Right renal pelvis (tissue), 4 donors: ENCODE measurements at places on chromosomes 1 and 21.

GRCh38 chr1:228148935-228149405, 760 bp upstream of the GJC2 start:
- no peak for DNase-seq

GRCh38 chr1:231183639-231184590, 22.1 kb downstream of the TRIM67 start:
- DNase-seq = no peak

- DNase-seq = no peak
Observed at GRCh38 chr1:216587715-216588114, 135.5 kb downstream of the ESRRG start.

DNA sequence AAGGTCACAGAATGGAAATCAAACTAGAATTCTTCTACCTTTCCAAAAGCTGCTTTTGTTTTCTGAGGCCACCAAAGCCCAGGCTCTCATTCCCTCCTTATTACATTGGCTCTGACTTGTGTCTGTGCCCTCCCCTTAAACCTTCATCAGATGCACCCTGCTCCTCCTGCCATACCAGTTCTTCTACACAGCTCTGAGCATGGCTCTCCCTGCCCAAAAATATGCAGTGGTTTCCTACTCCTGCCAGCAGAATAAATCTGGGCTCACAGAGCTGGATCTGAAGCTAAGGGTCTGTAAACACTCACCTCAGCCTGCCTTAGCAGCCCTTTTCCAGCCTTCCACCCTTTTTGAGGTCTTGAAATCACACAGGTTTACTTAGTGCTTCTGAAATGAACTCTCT, 55.0 kb downstream of the TTC3 start:
- DNase-seq = no peak

- DNase-seq = no peak
Observed at GRCh38 chr1:6958407-6959030, 173.3 kb downstream of the CAMTA1 start.

DNA sequence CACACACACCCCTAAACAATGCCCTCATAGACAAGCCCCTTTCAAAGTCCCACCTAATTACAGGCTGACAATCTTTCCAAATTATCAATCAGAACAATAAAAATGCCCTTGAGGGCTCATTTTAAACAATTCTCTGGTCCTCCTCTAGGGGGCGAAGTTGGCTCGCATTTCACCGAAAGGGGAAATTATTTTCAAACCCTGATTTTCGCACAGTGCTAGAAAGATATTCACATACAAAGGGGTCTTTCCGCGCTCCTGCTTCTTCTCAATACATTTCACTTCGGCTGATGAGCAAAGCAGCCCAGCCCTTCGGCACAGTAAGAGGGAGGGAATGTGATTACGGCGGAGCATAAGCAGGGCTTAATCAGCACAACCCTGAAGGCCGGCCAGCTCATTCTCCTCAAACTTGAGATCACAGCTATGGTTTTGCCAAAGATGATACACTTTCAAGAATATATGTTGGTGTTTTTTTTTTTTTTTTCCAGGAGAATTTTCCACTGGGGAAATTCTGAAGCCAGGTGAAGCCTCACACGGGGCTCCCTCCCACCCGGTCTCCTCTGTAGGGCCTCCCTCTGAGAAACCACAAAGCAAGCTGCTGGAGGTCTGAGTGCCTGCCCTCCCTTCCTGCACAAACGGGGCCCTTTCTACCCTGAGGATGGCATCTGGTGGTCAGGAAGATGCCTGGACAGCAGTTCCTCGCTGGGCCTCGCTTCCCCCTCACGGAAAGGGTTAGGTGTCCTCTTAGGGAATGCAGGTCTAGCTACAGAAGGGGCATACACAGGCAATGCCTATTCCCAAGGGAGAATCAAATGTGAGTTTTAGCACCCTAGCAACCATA, 66.9 kb downstream of the GNG12 start:
- DNase-seq = no peak

GRCh38 chr1:18408656-18409370, 71.9 kb upstream of the KLHDC7A start:
- no peak for DNase-seq

- no peak for DNase-seq
Observed at GRCh38 chr1:184012187-184012586, 25.3 kb downstream of the COLGALT2 start.

- DNase-seq = no peak
Observed at GRCh38 chr1:84539972-84540371, 33.6 kb upstream of the GNG5 start.

- DNase-seq = no peak
Observed at GRCh38 chr1:159598196-159598595, 10.6 kb downstream of the APCS start.

- DNase-seq = no peak
Observed at GRCh38 chr1:153921803-153922075, 1.0 kb downstream of the GATAD2B start.

- DNase-seq = no peak
Observed at GRCh38 chr1:90722874-90723589, 5.9 kb upstream of the BARHL2 start.

DNA sequence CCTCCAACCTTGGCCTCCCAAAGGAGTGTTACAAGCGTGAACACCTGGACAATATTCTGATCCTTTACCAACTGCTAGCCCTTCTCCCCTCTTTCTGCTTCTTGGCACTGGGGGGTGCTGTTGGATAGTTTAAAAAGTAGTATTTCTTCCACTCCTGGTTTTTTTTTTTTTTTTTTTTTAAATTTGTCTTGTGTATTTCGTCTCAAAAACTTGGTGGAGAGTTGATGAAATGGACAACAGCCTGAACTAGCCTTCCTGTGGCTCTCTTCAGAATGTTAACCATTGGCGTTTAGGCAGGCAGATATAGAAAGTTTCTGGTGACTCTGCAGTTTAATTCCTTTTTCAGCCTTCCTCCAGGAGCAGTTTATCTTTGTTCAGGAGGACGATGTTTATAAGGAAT, 69.7 kb upstream of the USP24 start:
- peak; percentile 42 for DNase-seq

GRCh38 chr1:108007070-108007469, 42.1 kb upstream of the VAV3 start:
- DNase-seq = no peak

- no peak for DNase-seq
Observed at GRCh38 chr21:44423941-44424607, 31.2 kb upstream of the LRRC3 start.

DNA sequence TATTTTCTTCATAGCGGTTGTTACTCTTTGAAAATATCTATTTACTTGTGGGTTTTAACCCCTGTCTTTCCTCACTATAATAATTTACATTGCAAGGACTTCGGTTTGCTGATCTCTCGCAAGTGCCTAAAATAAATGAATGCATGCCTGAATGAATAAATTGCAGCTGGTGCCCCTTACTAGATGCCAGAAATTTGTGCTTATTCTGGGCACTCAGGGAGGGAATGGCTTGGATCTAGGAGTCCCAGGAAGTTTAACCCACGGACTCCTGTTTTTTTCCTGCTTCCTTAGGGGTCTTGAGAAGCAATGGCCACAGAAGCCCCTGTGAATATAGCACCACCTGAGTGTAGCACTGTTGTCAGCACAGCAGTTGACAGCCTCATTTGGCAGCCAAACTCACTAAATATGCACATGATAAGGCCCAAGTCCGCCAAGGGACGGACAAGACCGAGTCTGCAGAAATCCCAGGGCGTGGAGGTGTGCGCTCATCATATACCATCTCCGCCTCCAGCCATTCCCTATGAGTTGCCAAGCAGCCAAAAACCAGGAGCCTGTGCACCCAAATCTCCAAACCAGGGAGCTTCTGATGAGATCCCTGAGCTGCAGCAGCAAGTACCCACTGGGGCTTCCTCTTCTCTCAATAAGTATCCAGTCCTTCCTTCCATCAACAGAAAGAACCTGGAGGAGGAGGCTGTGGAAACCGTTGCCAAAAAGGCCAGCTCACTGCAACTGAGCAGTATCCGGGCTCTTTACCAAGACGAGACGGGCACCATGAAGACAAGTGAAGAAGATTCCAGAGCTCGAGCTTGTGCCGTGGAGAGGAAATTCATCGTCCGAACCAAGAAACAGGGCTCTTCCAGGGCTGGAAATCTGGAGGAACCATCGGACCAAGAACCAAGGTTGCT, 4.2 kb upstream of the PLA2G2C start:
- no peak for DNase-seq

- no peak for DNase-seq
Observed at GRCh38 chr1:95039360-95040031, 33.3 kb downstream of the ALG14 start.

DNA sequence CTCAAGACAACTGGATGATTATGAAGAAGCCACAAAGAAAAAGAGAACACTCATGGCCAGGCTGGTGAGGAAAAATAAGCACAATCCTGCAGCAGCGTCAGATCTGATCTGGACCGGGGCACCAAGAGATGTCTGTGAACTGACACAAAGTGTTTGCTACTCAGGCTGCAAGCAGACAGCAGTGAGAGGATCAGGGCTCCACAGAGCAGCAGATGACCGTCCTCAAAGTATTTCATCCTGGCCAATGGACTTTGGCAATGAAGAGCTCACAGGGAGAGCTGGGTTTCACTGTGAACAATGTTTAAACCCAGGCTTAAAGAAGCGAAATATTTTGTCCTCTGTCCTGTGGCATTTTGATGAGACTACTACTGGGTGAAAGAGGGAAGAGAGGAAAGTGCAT, 299.2 kb downstream of the GPATCH2 start:
- no peak for DNase-seq

DNA sequence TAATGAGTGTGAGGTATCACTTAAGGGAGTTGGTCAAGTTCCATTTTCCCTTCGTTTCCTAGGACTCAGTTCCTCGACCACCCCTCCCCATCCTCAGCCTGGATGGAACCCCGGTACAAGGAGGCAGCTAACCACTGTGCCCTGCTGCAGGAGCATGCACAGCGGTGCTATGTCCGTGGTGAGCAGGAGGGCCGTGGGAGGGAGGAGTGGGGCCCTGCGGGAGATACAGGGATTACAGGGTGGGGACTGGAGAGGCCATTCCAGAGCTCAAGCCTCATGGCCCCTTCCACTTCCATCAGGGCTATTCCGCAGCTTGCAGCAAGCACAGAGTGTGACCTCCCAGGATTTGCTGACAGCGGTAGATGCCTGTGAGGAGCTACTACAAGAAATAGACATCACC, 25.8 kb downstream of the HYI start:
- no peak for DNase-seq

GRCh38 chr1:189958756-189959155, 518.9 kb downstream of the BRINP3 start:
- no peak for DNase-seq

DNA sequence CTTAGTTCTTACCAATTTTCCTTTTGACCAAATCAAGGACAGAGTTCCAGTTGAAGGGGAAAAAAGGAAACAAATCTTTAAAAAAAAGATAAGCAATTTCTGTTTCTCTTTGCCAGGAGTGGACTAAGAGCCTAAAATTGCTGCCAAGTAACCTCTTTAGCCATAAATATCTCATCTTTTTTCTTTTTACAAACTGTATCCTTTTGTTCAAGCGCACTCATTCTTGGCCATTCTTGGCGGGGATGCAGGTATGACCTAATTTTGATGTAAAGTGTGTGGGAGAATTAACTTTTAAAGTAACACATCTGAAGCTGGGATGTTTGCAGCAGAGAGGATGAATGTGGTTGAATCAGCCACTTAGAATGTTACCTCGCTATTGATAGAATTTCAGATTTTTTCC, 13.4 kb upstream of the KIF1B start:
- DNase-seq = no peak

DNA sequence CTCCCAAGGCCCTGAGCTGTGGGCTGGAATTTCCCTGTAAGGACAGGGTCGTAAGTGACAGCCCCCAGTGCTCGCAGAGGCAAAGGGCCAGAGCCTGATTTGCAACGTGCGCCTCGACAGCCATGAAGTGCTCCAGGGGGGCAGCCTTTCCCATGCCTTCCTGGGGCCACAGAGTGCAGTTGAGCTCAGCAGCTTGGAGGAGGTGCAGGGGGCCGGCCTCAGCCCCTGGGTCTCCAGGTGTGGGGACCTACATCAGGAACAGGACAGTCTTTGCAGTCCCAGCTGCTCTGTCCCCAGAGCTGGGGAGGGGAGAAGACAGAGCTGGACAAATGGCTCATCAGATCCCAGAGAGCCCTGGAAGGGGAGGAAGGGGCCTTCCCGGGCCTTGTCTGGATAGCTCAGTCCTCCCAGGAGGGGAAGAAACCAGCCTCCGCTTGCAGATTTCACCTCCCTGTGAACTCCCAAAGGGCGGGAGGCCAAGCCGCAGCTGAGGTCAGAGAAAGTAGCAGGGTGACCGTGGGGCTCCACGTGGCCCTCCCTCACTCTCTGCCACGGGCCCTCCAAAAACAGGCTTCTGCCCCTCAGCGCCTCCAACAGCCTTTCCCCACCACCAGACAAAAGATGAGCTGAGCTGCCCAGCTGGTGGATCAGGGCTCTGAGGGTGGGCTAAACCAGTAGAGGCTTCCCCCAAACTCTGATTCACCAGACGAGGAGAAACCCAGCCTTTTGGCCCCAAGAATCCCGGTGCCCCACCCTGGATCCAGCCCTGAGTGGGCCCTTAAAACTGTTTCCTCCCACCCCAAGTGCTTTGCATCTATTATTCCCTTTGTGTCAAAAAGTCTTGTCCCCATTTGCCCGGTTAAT, 76.5 kb downstream of the DHRS3 start:
- DNase-seq = no peak

- peak; percentile 53 for DNase-seq
Observed at GRCh38 chr1:206544562-206545257, 37.4 kb downstream of the RASSF5 start.

- no peak for DNase-seq
Observed at GRCh38 chr21:31310750-31311149, 33.3 kb downstream of the TIAM1 start.

- no peak for DNase-seq
Observed at GRCh38 chr1:202144402-202145067, at the start of gene ARL8A. Gene ARL8A, minus strand, starts transcription at chr1:202144737. Its CDS starts 165 bp downstream, at chr1:202144572.

GRCh38 chr1:2975466-2976179, 45.6 kb upstream of the ACTRT2 start:
- DNase-seq = no peak

DNA sequence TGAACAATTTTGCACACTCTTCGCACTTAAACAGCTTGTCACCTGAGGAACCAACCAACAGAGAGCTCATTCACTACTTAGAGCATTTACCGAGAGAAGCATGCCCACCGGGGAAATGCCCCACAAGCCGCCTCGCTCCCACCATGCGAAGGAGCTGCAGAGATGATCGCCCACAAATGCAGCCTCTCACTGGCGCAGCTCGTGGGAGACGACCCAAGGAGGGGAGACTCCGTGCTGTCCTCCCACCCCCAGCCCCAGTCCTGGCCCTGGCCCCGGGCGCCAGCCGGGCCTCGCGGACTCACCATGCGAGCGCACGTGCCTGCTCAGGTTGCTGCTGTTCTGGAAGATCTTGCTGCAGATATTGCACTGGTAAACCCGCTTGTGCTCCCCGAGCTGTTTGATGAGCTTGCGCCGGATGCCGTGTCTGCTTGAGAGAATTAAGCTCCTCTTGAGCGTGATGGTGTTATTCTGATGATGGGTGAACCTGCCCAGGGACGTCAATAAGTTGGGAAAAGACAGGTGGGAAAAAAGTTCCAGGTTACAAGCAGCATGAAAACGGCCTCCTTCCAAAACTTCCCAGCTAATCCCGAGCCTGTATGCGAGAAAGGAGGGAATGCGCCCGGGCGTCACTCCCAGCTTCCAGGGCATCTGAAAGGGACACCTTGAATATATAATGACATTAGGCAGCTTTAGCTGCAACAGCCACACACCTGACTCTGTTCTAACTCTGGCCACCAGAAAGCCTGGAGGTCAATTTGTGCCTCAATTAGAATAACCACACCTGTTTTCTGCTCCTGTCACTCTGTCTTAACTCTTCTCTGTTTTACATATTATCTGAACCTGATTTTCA, 42.8 kb downstream of the PRDM15 start:
- no peak for DNase-seq

- no peak for DNase-seq
Observed at GRCh38 chr1:90510143-90510542, 207.0 kb downstream of the BARHL2 start.

- no peak for DNase-seq
Observed at GRCh38 chr1:227895828-227896685, 51.7 kb downstream of the WNT9A start.
